ENCODE measurements at places on chromosomes 1 and 21. TPM values are rescaled to one million over a fixed set of nuclear protein-coding genes. Genes with fewer than 3 reads are reported as not detected.

DNA sequence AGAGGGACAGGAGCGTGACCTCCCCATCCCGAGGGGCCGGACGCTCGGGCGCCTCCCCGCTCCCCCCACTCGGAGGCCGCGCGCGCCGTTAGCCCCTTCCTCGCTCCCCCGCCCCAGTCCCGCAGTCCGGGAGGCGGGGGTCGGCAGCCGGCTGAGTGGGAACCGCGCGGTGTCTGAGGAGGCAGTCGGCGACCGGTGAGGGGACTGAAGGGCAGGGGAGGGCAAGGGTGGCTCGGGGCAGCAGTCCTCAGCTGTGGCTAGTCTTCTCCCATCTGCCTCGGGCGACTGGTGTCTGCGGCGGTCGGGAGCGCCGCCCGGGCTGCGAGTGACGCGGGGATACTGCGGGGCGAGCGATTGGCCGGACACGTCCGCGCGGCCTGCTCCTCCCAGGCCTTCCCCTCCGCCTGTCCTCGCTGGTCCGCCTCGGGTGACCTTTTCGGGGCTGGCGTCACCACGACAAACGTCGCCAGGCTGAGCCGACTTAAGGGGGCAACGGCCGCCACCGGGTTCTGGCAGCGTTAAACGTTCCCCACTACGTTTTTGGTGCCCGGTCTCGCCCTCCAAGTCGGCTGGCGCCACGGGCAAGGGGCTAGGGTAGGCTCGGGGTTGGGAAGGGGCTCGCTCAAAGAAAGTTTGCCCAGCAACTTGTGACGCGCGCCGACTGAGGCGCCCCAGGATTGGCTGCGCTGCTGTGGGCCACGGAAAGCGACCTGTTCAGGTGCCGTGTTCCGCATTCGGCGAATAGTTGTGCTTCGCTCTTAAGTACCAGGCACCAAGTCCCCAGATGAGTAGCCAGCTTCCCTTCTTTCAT is 538 bp downstream of the ZNF672 start:
- peak; percentile 94 for DNase-seq

GRCh38 chr1:205792481-205792881 is 17.2 kb upstream of the RAB29 start:
- DNase-seq: no peak

DNA sequence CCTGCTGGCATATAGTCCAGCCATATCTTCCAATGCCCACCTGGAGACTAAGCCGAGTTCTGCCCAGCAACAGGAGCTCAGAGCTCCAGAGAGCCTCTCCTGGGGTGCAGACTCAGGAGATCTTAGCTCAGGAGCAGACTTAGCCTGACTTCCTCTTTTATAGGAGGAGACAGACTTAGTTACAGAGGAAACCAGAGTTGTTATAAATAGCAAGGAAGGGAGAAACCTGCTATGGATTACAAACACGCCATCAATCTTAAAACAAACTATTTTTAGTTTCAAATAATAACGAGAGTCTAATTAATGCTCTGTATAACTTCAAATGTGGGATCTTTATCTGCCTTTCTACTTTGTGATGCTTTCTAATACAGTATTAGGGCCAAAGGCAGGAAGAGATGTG is 3.3 kb upstream of the KIF21B start:
- no peak for DNase-seq

GRCh38 chr21:45248893-45249381 is 38.8 kb downstream of the POFUT2 start:
- DNase-seq: no peak

GRCh38 chr1:89737985-89738510 is 82.8 kb upstream of the LRRC8D start:
- no peak for DNase-seq

GRCh38 chr1:218429301-218429700 is 84.2 kb downstream of the TGFB2 start:
- DNase-seq: no peak

GRCh38 chr21:44432841-44433790 is 22.2 kb upstream of the LRRC3 start:
- DNase-seq: no peak

UTS2 gene
- total RNA-seq: not detected

GRCh38 chr1:210647406-210648333 is 319.0 kb downstream of the HHAT start:
- no peak for DNase-seq

DNA sequence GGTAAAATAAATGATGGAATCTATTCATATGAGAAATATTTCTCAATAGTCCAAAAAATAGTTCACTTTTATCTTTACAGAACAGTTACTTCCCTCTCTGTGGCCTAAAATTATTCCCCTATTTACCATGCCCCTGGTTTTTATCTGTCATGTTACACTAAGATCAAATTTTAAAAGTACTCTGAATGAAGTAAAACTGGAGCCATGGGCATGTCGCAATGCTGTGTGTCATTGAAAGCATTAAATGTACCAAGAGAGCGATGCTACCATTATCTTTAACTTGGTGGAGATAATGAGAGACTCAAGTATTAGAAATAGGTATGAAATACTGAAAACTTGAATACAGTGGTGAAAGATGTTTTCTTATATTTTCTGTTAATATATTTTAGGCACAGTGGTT is 146.2 kb downstream of the KCNT2 start:
- DNase-seq: no peak

NTMT2 gene
- total RNA-seq: 1.7 TPM

- DNase-seq: peak; percentile 83
Observed at GRCh38 chr1:226626577-226626956, 78.0 kb downstream of the STUM start.

DNA sequence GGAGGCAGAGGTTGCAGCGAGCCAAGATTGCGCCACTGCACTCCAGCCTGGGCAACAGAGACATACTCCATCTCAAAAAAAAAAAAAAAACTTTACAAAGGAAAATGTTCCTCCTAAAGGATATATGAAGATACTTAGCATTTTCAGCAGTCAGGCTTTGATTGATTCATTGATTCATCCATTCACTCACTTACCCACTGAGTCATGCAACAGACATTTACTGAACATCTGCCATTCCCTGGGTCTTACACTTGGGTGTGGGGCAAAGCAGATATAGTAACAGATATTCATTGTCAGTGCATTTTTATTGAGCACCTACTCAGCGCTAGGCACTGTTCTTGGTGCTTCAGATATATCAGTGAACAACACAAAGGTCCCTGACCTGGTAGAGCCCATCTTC is 5.6 kb upstream of the LACTBL1 start:
- DNase-seq: no peak

DNA sequence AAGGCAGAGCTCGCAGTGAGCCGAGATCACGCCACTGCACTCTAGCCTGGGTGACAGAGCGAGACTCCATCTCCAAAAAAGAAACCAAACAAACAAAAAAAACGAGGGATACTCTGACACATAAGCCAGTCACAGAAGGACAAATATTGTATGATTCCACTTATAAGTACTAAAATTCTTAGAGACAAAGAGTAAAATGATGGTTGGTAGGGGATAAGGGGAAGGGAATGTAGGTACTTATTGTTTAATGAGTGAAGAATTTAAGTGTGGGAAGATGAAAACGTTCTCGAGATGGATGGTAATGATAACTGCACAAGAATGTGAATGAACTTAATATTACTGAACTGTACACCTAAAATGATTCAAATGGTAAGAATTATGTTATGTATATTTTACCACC is 66.7 kb upstream of the GUCA2A start:
- no peak for DNase-seq

- peak; percentile 97 for DNase-seq
Observed at GRCh38 chr1:26233903-26234643, at the start of gene CEP85. Gene CEP85, plus strand, starts transcription at chr1:26234200. Its CDS starts 5,584 bp downstream, at chr1:26239784.

HHIPL2 gene
- total RNA-seq: not detected

CYP4B1 gene
- 103 TPM for total RNA-seq

FLVCR1 gene
- 0.44 TPM for total RNA-seq

DNA sequence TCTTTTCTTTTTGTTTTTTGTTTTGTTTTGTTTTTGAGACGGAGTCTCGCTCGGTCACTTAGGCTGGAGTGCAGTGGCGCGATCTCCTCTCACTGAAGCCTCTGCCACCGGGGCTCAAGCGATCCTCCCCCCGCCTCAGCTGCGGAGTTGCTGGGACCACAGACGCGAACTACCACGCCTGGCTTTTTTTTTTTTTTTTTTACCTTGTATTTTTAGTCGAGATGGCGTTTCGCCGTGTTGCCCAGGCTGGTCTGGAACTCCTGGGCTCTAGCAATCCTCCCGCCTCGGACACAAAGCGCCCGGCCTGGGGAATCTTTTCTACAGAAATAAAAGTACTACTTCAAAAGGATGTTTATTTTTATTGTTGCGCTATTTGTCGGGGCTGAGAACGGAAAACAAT is 1.1 kb upstream of the SETDB1 start:
- DNase-seq: no peak

SOAT1 gene
- 5.5 TPM for total RNA-seq

DNA sequence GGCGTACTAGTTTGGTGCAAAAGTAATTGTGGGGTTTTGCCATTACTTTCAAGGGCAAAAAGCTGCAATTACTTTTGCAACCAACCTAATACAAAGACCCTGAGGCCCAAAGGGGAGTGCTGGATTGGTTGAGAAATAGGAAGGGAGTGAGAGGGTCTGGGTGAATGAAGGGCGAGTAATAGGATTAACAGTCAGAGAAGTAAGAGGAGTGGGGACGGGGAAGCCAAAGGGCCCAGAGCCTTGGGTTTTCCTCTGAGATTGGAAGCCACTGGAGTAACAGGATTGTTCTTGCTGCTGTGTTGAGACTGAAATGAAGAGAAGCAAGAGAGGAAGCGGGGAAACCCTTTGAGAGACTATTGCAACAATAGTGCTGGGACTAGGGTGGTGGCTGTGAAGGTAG is 19.0 kb upstream of the PRELP start:
- no peak for DNase-seq

ANGPTL1 gene
- total RNA-seq: 28.3 TPM

GRCh38 chr1:30197639-30198450 is 525.5 kb downstream of the MATN1 start:
- no peak for DNase-seq

AQP10 gene
- 0.30 TPM for total RNA-seq

SAMSN1 gene
- 8.8 TPM for total RNA-seq

GRCh38 chr1:6732942-6733341 is 31.3 kb upstream of the DNAJC11 start:
- no peak for DNase-seq

GRCh38 chr1:41576206-41576605 is 91.7 kb upstream of the EDN2 start:
- DNase-seq: no peak

HSPG2 gene
- total RNA-seq: 260 TPM

- DNase-seq: no peak
Observed at GRCh38 chr1:212070720-212071302, 35.3 kb downstream of the DTL start.

DNA sequence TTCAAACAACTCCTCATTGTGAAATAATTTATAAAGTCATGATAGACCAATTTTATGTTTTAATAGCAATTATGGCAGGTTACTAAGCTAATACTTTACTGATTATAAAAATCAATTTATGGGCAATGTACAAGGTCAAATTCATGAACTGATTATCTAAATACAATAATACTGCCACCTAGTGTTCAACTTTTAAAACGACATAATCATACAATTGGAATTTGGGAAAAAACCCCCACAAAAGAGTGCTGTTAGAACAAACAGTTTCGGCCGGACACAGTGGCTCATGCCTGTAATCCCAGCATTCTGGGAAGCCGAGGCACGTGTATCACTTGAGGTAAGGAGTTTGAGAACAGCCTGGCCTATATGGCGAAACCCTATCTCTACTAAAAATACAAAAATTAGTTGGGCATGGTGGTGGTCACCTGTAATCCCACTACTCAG is 14.0 kb downstream of the GTF2B start:
- DNase-seq: no peak

GRCh38 chr1:175826705-175827104 is 83.3 kb upstream of the TNR start:
- no peak for DNase-seq

LDLRAD2 gene
- total RNA-seq: not detected

GPX7 gene
- 19.7 TPM for total RNA-seq

GRCh38 chr1:84145068-84145467 is 997 bp downstream of the PRKACB start:
- DNase-seq: no peak

- DNase-seq: no peak
Observed at GRCh38 chr1:37274486-37274885, 199.9 kb upstream of the ZC3H12A start.

DNA sequence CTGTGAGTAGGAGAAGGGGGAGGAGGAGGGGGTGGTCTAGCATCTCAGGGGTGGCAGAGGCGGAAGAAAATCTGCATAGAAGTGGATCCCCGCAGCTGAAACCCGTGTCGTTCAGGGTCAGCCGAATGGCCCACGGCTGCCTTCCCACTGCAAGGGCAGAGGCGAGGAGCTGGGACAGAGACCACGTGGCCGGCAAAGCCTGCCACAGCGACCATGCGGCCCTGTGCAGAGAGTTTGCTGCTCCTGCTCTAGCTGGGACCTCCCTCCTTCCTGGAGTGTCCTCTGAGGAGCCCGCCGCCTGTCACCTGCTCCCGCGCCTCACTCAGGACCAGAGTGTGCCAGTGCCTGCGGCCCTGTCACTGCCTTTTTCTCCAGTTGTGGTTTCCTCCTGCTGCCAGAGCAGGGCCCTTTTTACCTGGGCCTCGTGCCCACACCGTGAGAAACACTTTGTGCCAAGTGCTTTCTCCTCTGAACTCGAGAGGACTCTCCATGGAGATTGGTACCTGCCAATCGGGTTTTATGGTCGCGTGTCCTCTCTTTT is 5.4 kb upstream of the TRPM2 start:
- no peak for DNase-seq

JTB gene
- 55.0 TPM for total RNA-seq

DNA sequence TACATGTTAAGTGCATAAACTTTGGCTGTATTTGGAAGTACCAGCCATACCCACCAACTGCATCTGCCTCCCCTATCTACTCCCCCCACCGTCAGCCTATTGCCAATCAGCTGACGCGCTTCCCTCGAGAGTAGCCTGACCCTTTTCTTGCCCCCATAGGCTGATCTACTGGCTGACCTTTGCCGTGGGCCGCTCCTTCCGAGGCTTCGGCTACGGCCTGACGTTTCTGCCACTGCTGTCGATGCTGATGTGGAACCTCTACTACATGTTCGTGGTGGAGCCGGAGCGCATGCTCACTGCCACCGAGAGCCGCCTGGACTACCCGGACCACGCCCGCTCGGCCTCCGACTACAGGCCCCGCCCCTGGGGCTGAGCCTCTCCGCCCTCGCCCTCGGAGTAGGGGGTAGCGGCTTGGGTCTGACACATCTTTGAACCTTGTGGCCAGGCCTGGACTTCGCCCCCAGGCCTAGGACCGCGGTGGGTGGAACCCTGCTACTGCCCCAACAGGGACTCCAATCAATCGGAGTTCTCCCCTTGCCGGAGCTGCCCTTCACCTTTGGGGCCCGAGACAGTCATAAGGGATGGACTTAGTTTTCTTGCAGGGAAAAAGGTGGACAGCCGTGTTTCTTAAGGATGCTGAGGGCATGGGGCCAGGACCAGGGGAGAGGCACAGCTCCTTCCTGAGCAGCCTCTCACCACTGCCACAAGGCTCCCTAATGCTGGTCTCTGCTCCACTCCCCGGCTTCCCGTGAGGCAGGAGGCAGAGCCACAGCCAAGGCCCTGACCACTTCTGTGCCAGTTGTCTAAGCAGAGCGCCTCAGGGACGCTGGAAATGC is 4.0 kb downstream of the GLMP start:
- DNase-seq: peak; percentile 95

MYOG gene
- not detected for total RNA-seq
